Stimulated activated CD4-positive, alpha-beta T cell treated with anti-CD3 and anti-CD28 coated beads, Interleukin-4, amount 100 ng/mL, for 48 hours (primary cell): ENCODE measurements at places on chromosomes 1 and 21.

DNA sequence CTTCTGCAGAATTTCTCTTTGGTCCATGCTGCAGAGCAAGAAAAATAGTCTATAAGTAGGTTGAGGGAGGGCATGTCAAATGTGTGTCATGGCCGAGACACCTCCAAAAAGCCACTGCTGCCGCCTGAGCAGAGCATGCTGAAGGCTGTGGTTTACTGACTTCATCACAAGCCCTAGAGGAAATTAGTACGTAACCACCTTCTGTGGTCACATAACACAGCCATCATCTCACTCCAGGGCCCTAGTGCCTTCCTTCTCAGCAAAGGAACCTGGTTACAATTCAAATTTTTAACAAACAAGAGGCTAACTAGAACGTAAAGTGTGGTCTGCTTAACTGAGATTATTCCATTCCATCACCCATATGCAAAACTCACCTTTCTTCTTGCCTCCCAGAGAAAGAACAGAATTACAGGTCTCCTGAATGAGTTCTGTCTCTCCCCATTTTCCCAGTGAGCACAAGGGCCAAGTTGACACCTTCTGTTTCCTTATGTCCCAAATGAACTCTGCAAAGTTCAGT lies at the start of gene PTPN22:
Gene PTPN22, minus strand, starts transcription at position 116 of the 517 bp plus-strand sequence.
- DNase-seq, result peak; percentile 74

GRCh38 chr1:50522691-50523342 lies 99.6 kb upstream of the DMRTA2 start:
- DNase-seq, result no peak

- DNase-seq, result no peak
Measured at GRCh38 chr1:55059302-55060132, 20.2 kb downstream of the PCSK9 start.

DNA sequence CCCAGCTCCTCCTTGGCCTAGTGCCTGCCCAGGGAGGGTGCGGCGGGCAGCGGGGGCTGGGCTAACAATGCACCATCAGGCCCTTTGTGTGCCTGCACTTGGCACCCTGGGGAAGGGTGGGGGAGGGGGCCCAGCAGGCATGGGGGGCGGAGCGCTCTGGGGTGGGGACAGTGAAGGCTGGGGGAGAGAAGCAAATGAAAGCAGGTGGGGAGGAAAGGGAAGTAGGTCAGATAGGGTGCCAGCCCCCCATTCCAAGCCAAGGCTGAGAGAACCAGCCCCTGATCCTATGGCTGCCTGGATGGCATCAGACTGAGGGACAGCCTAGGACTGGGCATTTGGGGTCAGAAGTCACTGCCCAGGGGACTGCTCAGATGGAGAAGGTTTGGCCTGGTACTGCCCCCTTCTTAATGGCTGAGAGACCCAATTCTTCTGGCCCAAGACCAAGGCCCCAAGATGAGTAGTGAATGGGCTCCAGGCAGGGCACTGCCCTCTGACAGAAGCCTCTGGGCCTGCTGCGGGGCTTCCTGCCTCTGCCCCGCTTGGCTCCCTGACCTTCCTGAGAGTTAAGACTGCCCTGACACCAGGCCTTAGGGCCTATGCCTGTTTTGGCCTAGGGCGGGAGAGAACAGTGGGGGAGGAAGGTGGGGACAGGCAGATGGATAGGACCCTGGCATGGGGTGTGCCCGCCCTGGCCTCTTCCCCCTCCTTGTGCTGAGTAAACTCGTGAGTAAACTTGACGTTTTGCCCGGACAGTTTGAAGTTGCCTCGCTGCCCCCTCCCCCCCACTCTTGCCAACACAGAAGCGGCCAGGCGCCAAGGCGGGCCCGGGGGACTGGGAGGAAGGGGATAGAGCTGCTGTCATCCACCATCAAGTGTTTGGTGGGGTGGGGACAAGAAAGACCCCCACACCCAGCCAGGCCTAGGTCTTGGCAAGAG lies 2.7 kb downstream of the ZBTB7B start:
- DNase-seq, result no peak

DNA sequence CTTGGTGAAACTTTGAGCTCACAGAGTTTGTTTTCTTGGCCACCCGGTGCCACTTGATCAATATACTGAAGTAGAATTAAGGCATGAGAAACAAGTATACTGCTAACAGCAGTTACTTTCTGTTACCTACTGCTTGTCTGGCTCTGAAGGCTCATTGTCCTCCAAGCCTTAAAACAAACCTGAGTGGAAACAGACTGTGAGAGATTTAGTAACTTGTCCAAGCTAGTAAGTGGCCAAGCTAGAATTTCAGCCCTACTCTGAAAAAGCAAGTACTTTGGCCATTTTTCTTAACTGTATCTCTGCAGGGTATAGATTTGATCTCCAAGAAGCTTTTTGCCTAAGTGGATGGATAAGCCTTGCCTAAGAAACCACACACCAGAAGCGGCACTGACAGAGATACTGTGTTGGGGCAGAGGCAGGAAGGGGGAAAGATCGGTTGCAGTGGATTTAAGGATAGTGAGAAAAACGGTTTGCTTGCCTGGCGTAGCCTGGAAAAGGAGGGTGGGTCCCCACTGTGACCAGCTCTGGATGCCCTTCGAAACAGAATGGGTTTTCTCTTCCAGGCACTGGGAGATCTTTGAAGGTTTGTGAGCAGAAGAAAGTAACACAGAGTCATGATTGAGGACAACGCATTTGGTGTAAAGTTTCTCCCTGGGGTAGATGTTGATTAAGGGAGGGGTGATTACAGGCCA lies 2.1 kb upstream of the MACO1 start:
- DNase-seq, result no peak

DNA sequence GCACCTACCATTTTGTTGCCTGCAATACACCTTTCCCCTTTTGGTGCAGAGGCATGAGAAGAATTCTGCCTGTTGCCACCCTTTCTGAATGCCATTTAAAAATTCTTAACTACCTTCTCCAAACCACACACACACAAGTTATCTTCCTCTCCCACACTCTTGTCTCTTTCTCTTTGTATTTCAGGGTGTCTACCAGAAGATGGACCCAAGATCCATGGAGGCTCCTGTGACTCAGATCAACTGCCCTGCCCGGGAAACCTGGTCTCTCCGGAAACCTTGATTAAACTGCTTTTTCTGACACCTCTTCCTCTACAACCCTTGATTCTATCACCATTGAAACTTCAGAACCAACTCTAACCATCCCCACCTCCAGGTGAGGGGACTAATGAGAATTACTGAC lies 2.4 kb upstream of the TARS2 start:
- no peak for DNase-seq

DNA sequence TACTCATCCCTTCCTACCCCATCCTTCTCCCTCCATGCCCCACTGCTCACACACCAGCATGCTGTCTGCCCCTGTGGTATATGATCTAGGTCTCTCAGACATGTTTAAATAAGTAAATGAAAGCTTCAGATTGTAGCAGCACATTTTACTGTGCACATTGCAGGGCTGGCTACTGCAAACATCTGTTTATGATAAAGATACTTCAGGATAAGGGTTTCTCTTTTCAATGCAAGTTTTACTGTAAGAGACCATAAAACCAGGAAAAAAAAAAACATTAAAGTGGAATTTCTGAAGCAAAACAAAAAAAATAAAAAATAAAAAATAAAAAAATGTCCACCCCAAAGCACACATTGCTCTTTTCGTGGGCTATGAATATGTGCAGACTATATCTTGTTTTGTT lies 184.4 kb downstream of the USH2A start:
- no peak for DNase-seq

- no peak for DNase-seq
Measured at GRCh38 chr1:183126528-183126927, 59.5 kb upstream of the LAMC2 start.

- no peak for DNase-seq
Measured at GRCh38 chr1:200496937-200497336, 87.1 kb upstream of the ZNF281 start.

DNA sequence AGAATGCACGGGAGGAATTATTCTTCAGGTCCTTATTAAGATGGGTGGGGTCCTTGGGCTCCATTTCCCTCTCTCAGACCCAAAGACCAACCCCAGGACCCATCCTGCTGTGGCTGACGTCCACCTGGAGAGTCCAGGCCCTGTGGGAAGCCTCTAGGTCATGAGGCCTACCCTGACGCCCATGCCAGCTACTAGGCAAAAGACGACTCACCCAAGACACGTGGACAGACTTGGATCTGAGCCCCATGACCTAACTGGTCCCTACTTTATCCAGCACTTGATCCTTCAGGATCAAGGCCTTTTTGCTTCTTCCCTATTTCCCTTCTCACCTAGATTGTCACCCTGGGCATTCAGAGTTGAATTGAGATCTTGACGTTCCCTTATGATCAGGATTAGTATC lies 56.0 kb upstream of the CASZ1 start:
- no peak for DNase-seq

DNA sequence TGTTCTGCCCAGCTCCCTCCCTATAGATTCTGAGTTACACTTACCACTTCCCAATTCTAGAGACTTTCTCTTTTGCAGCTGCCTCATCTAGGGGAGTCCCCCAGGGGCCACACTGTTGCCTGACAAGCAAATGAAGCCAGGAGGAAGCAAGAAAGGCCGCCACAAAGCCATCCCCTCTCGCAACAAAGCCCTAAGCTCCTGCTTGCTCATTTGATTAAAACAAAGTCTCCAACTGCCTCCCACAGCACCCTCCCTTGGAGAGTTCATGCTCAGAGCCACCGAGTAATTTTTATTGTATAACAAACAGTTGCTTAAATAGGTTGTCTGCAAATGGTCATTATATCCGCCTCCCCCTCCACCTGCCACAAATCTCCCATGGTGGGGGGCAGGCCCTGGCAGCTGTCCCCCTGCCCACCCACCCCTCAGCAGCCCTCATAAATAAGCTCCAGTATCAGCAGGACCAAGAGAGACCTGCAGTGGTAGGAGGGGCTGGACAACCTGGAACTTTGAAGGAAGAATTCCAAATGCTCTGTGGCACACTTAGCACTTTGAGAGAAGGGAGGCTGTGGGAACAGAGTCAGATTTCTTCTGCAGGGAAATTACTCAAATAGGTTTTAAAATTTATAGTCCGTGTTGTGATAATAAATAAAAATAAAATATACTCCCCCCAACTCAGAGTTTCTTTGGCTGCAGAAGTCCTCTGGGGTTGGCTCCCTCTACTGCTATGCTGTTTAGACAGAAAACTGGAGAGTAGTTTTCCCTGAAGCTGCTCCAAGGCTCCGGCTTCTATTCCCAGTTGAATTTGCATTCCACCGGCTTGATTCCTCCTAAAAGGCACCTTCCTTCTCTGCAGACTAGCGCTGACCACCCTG lies 237.5 kb downstream of the TTLL7 start:
- no peak for DNase-seq

DNA sequence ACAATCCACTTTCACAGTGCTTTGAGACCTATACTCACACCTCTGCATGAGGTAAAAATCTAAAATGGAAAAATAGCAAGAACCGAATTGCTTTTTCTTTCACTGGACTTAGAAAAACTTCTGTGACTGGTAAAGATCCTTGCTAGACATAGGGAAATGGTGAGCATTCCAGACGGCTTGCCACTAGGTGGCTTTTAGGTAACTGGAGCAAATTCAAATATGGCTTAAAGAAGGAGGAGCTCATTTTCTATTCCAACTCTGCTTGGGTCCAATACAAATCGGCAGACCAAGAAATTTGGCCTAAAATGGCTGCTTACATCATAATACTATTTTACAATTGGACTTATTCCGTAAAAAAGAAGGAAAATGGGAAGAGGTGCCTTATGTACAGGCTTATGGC lies 977.9 kb downstream of the ADGRL2 start:
- DNase-seq, result no peak

GRCh38 chr1:17108786-17109185 lies 10.5 kb downstream of the PADI2 start:
- DNase-seq, result no peak

- DNase-seq, result no peak
Measured at GRCh38 chr1:194044892-194045291, 858.5 kb upstream of the B3GALT2 start.

DNA sequence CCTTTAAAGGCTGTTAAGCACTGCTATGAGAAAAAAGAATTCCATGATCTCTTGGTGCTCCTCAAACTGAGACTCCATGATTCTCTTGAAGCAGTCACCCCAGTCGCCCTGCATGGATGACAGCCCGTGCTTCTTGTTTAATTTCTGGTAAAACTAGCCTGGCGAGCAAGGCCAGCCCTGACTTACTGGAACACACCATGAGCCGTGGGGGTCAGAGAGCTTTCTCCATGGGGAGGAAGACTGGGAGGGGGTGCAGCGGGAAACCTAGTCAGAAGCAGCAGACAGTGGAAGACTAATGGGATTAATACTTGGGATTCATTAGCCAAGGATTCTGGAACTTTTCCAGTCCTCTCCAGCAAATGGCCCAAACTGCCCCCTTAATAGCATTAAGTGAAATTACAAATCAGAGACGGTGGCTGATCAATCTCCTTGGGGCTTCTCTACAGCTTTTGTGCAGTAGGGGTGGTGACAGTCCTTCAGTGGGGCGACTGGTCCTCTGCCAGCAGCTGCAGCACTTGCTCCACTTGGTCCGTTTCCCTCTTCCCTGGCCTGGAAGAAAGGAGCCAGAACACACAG lies 57.2 kb upstream of the LRRN2 start:
- no peak for DNase-seq

DNA sequence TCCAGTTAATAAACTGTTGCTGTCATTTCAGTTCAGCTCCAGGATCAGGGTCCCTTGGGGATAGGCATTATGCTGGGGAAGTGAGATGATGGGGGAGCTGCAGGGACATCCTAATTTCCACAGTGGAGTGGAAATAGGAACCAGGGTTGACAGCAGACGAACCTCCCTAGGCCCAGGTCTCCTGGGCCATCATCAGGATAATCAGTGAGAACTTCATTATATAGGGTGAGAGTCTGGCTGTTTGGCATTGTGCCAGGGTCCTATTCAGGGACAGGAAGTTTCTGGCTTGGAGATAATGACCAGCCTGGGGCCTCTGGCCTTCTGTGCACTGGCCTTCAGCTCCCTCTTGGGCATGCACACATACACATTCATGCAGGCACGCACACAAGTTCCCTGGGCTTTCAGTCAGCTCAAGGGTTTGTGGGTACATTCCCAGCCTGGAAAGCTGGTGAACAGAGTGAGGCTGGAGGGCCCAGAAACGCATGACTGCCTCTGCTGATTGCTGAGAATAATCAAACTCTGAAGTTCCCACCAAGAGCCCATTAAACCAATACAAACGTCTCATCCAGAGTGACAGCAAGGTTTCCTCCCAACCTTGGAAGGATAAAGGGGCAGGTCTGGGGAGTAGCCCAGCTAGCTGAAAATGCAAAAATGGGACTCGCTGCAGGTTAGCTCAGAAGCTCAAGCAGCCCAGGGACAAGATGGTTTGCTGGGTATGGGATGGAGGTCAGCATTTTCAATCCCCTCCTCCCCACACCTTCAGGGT lies 13.9 kb upstream of the LRIG2 start:
- DNase-seq, result no peak

DNA sequence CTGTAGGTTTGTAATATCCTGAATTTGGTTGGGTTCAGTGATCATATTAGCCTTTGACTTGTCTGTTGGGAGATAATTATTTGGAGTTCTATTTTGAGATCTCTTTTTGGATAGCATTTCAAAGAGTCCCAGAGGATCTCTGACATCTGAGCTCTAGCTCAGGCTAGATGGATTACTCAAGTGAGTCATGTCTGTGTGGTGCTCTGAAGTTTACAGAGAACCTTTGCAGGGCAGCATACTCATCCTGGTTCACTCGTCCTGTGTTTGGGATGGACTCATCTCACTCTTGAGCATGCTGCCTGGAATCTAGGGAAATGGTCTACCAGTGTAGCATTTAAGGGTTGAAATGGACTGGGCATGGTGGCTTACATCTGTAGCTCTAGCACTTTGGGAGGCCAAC lies 29.4 kb upstream of the BMP8A start:
- no peak for DNase-seq

GRCh38 chr21:43805275-43805800 lies 16.0 kb downstream of the RRP1 start:
- no peak for DNase-seq
